Osteocyte (in vitro differentiated cells): ENCODE measurements at places on chromosomes 7 and 10. TPM values are rescaled to one million over a fixed set of nuclear protein-coding genes. Genes with fewer than 3 reads are reported as not detected.

Gene PRKCQ
- 0.11 TPM in 1 of 2 replicates, not detected in the other for total RNA-seq

Gene GARIN1A
- total RNA-seq, result 3.9 TPM in 2 replicates

Gene RPEL1
- not detected in 2 replicates for total RNA-seq

Gene ECD
- 32.3 and 34.1 TPM in 2 replicates for total RNA-seq

Gene NUDT13
- total RNA-seq, result 2.8 and 3.2 TPM in 2 replicates

Gene OR9A2
- total RNA-seq, result not detected in 2 replicates

Gene GPR37
- 43.7 and 45.2 TPM in 2 replicates for total RNA-seq

Gene PLAU
- 112 and 118 TPM in 2 replicates for total RNA-seq

Gene BET1
- total RNA-seq, result 29.3 and 32.7 TPM in 2 replicates

Gene AGR3
- total RNA-seq, result not detected in 2 replicates

Gene HOXA6
- total RNA-seq, result not detected in 2 replicates

Gene HOXA2
- not detected in 2 replicates for total RNA-seq

Gene LMTK2
- total RNA-seq, result 15.4 and 21.4 TPM in 2 replicates

Gene FIS1
- 142 and 151 TPM in 2 replicates for total RNA-seq

Gene CLRN3
- total RNA-seq, result not detected in 2 replicates

DNA sequence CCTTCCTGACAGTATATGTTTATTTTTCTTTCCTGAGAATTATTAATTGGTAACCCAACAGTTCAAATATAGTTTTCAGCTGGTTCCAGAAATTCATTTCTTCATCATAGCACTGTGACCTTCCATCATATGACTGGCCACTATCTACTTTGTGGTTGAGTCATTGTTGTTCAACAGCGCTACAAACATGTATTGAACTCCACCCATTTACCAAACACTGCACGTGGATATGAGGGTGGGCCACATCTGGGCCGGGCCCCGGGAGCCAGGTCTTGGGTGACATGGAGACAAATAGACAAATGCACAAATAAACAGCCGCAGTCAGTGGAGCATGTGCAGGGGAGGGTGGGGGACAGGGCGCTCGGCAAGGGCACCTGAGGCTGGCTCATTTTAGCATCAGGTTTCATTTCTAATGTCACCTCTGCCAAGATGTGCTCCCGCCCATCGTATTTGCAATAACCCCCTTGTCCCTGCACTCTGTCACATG, 24.0 kb upstream of the EEPD1 start:
- no peak for DNase-seq

DNA sequence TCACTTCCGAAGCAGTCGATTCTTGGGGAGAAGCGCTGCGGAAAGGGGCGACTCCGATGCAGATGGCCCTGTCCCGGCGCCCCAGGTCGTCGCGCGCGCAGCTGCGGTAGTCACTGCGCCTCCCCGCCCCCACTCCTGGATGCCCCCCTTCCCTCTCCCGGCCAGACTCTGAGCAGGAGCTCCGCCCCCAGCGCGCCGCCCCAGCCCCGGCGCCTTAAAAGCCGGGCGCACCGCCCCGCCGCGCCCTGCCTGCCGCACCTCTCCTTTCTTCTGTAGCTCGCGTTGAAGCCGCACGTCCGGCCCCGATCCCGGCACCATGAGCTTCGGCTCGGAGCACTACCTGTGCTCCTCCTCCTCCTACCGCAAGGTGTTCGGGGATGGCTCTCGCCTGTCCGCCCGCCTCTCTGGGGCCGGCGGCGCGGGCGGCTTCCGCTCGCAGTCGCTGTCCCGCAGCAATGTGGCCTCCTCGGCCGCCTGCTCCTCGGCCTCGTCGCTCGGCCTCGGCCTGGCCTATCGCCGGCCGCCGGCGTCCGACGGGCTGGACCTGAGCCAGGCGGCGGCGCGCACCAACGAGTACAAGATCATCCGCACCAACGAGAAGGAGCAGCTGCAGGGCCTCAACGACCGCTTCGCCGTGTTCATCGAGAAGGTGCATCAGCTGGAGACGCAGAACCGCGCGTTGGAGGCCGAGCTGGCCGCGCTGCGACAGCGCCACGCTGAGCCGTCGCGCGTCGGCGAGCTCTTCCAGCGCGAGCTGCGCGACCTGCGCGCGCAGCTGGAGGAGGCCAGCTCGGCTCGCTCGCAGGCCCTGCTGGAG, at the start of gene INA:
INA (plus strand) TSS at position 243 of the 817 bp plus-strand sequence; CDS start at position 317, 74 bp downstream.
- no peak for DNase-seq

- no peak for DNase-seq
These were observed 13.7 kb downstream of the BPGM start for GRCh38 chr7:134660242-134660785.

- DNase-seq, result no peak
These were observed 9.8 kb downstream of the PODXL start for GRCh38 chr7:131546583-131547141.

- DNase-seq, result no peak
These were observed 258.1 kb upstream of the GRB10 start for GRCh38 chr7:51040787-51041186.

GRCh38 chr7:103113164-103113563, 35.7 kb downstream of the NAPEPLD start:
- DNase-seq, result no peak

GRCh38 chr10:20277820-20278219, 461.6 kb downstream of the PLXDC2 start:
- no peak for DNase-seq

- no peak for DNase-seq
These were observed 34.0 kb downstream of the ZNF438 start for GRCh38 chr10:30997536-30998235.

DNA sequence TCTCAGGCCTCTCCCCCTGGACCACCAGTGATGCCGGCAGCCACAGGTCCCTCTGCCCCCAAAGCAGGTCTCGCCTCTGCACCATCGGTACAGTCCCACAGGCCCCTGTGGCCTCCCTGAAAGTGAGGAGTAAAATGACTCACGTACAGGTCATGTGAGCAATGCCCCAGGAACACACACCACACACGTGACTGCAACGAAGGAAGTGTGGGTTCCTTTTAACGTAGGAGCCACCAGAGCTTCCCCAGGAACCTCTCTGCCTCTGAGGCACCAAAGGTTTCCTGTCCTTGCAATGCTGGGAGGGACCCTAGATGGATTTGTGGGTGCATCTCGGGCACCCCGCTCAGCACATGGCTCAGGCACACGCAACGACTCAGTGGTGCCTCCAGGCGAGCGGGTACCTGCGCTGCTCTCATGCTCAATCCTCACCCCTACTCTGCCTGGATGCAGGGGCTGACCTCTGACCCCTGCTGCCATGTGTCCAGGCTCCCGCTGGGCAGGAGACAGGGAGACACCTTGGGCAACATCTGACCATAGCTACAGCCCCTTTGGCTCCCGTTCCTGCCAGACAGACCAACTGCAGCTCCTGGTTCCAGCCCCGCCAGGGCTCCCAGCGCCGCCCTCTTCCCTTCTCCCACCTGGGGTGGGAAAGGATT, 120.7 kb downstream of the PRKAG2 start:
- no peak for DNase-seq

- DNase-seq, result no peak
These were observed 288.2 kb upstream of the SEMA3D start for GRCh38 chr7:85475071-85475470.

DNA sequence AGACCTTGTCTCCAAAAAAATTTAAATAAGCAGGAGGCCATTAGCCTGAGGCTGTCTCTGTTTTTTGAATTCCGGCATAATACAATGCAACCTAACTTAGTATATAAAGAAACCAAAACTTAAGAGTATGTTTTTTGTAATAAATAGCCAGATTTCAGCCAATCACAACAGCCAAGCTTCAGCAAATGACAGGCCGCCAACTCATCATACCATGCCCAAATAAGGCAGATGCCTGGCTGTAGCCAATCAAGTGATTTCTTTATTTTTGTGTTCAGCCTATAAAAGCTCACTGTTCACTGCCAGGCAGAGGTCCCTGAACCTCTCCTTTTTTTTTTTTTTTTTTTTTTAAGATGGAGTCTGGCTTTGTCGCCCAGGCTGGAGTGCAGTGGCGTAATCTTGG, 12.7 kb upstream of the PURB start:
- DNase-seq, result no peak

GRCh38 chr10:20977300-20977699, 80.2 kb upstream of the NEBL start:
- no peak for DNase-seq

DNA sequence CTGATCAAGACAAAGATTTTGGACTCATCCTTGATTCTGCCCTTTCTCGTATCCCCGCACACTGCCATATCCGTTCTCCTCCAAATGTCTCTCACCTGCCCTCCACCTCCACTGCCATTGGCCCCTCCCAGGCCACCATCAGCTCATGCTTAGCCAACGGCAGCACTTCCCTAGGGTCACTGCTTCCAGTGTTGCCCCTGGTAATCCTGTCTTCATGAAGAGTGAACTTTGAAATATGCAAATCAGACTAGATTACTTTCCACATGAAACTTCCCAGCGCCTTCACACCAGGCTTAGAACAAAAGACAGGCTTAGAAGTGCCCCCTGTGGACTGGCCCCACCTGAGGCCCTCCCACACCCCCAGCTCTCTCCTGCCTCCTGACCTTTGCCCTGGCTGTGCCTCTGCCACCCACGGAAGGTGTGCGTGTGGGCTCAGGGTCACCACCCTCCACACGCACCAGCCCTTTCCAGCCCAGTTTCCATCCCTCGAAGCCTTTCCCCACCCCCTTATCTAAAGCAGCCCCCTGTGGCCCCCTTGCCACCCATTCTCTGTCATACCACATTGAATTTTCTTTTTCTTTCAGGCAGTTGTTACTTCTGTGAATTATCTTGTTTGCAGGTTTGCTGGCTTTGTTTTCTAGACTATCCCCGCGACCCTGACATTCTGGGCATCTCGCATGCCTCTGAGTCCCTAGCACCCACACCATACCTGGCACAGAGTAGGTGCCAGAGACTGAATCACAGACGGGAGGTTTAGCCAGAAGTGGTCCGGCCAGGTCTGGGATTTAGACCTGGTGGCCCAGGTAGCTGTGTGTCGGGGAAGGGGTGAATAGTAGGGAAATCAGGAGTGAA, 26.8 kb upstream of the C10orf53 start:
- DNase-seq, result peak; percentile 70

DNA sequence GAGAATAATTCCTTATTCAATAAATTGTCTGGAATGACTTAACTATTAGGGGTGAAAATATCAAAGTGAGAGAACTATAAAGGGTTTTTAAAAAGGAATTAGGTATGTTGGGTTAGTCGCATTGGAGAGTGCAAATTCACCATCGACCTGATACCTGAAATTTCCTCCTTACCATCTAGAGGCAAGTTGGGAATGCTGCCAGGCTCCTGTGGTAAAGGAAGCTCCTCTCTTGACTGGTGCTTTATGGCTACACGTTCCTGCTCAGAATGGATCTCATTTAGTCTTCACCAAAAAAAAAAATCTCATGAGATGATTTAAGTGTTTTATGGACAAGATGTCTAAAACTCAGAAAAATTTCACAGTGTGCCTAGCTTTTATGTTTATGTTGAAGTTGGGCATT, 129.8 kb downstream of the EGFR start:
- DNase-seq, result no peak

GRCh38 chr7:17390392-17390791, 91.9 kb downstream of the AHR start:
- DNase-seq, result no peak

DNA sequence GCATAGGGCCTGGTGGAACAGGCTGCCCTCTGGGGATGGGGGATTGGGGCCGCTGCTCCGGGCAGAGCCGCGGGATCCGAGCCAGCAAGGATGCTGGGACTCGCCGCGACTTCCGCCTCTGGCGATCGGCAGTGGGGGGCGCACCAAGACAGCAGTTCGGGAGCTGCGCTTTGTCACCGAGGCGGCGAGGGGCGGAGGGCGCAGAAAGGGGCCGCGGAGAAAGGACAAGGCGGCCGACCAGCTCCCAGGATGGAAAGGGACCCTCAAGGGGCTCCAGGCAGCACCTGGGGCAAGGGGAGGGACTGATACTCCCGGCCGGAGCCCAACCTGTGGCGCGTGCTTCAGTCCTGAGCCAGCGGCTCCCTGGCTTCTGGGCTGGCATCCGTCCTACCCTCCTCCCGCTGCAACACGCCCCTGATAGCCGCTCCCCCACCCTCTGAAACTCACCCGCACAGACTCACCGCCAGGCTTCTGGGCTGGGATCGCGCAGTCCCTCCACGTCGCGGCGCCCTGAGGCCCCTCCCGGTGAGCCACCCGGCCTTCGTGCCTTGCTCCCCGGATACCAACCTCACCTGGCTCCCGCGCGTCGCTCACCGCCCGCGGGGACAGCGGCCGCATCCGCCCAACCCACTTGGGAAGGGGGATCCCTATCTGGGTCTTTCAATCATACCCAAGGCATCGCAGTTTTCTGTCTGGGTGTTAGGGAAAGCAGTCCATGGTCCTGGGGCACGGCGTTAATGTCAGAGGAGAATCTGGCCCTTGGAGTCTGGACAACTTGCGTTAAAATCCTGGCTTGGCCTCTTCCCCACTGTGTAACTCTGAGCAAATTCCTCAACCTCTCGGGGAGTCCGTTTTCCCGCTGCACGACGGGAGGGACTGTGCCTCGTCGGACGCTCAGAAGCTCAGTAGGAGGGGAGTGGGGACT, 7.0 kb upstream of the EVX1 start:
- no peak for DNase-seq

- no peak for DNase-seq
These were observed 990.3 kb downstream of the KCNMA1 start for GRCh38 chr10:76647301-76647700.

- DNase-seq, result no peak
These were observed 41.3 kb downstream of the CCDC6 start for GRCh38 chr10:59865101-59865500.

DNA sequence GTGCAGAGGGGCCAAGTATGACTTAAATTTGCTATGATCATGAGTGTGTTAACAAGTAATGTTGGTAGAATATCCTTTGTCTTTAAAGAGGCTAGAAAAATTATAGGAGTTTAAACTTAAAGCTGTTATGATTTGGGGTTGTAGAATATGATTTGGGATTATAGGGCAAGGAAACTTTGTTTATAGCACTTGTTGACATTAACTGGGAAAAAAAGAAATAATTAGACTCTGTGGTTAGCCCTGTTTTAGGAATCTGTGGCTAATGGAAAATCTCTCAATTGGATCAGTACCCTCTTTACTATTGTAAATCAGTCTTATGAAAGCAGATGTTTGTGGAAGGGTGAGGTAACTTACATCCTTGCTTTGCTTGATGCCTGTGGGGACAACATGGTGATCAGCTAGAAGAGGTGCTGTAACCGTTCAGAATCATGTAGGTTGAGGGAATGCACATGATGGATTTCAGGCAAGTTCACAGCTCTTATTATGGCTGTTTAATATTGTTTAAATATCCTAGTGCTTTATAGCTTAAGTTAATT, 11.1 kb downstream of the ING3 start:
- DNase-seq, result no peak

DNA sequence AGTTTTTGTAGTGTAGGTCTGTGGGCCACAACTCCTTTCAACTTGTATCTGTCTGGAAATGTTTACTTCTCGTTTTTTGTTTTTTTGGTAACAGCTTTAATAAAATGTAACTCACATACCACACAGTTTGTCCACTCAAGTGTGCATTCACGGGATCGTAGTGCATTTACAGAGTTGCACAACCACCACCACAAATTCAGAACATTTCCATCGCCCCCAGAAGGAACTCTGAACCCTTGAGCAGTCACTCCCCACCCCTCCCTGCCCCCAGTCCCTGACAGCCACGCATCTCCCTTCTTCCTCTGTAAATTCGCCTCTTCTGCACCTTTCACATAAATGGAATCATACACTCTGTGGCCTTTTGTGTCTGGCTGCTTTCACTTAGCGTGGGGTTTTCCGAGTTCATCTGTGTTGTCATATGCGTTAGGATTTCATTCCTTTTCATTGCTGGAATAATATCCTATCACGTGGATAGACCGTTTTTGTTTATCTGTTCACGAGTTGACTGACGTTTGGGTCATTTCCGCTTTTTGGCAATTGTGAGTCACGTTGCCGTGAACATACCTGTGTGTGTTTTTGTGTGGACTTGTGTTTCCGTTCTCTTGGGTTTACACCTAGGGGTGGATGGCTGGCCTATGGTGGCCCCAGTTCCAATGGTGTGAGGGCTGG, 10.3 kb downstream of the JAKMIP3 start:
- no peak for DNase-seq
